ENCODE measurements at places on chromosomes 5 and 9.

DNA sequence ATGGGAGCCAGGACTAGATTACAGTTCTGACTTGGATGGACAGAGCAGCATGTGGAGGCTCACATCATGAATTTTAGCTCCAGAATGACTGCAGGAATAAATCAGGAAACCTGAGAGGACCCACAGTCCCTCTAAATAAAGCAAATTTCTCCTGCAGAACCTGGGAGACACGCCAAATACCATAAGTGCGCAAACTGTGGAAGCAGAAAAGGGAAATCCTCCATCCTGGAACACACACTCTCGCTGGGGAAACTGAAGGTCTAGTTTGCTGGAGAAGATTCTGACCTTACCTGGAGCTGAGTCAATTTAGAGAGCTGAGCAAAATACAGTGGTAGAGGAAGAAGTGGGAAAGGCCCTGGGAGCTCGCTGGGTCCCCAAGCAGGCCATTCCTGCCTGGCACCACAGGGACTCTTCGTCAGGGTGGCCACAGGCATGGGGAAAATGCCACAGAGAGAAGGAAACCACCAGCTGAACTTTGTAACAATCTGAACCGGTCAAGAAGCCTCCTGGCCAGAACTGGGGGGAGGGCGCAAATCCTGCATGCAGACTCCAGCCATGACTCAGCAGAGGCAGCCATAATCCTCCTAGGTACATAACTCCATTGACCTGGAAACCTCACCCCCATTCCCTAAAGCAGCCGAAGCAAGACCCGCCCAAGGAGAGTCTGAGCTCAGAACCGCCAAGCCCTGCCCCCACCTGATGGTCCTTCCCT lies 390.9 kb downstream of the LRRC70 start:
- no peak for DNase-seq

- no peak for DNase-seq
These were observed 370.8 kb downstream of the GADD45G start for GRCh38 chr9:89975630-89976029.

DNA sequence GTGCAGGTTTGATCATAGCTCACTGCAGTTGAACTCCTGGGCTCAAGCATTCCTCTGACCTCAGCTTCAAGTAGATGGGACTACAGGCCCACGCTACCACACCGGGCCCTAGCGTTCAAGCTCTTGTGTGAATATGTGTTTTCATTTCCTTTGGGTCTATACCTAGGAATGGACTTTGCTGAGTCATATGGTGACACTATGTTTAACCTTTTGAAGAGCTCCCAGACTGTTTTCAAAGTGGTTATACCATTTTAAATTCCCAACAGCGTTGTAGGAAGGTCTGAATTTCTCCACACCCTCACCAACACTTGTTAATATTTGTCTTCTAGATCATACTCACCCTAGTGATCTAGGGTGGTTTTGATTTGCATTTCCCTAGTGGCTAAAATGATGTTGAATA lies 33.5 kb downstream of the FAF2 start:
- DNase-seq: no peak

GRCh38 chr9:92438900-92439526 lies 14.7 kb upstream of the OMD start:
- DNase-seq: no peak

GRCh38 chr5:99955006-99955405 lies 580.2 kb upstream of the FAM174A start:
- DNase-seq: no peak

DNA sequence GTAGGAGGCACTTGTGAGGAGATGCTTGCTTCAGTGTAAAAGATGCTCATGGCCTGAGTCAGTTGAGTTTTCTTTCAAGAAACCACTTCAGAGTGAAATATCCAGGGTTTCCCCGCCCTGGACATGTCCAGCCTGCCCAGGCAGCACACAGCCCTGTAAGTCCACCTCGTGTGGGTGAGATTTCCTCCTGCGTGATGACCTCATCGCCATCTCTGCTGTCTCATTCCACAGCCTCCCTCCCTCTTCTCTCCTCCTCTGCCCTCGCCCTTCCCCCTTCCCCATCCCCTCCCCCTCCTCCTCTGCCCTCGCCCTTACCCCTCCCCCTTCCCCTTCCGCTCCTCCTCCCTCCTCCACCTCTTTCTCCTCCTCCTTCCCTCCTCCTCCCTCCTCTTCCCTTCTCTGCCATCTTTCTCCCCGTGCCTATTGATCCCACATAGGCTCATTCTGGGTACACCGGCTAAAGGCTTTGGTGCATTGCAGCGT lies 34.0 kb upstream of the NCS1 start:
- DNase-seq: peak; percentile 38

GRCh38 chr9:114827641-114828302 lies 21.9 kb upstream of the TNFSF15 start:
- no peak for DNase-seq

- DNase-seq: no peak
These were observed 99.3 kb downstream of the SLIT3 start for GRCh38 chr5:169201597-169201996.

DNA sequence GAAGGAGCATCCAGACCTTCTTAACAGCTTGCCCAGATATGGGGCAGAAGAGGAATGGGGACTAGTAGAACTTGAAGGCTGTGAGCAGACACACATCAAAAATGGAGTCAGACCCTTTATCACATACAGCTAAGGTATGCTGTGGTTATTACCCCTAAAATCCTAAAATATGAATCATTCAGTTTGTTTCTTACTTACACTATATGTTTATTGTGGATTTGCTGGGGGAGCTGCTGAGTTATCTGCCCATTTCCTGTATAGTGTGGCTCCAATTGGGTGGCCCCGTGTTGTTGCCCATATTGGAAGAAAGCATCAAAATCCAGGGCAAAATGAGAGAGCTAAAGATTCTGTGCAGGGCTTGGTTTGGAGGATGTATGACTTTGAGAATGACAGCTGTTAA lies 56.9 kb downstream of the AP3S1 start:
- DNase-seq: no peak

GRCh38 chr9:80134487-80134886 lies 562.7 kb downstream of the TLE4 start:
- no peak for DNase-seq

DNA sequence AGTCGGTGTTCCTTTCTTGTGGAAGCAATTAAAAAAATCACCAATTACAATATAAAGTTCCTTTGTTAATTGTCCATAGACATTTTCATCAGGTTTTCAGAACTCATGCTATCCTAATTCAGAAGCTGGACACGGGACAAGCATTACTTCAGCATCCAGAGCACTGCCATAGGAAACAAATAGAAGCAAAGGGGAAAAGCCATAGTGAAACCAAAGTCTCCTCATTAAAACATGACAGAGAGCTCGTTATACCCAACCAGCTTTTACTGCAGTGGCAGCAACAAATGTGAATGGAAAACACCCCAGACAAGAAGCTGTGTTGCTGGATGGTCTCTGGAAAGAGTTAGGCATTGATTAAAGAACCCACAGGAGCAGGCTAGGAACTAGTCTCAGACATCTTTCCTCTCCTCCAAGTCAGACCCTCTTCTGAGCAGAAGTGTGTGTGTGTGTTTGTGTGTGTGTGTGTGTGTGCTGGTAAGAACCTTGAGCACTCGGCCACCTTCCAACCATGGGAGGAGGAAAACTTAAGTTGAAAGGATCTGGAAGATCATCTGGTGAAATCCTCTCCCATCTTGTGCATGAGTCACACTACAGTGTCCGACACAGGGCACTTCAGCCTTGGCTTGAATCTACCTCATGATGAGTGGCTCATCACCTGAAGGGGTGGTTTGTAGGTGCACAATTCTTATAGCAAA lies 162.6 kb upstream of the ADAMTS16 start:
- DNase-seq: no peak

GRCh38 chr5:65981548-65981947 lies 55.2 kb downstream of the ERBIN start:
- no peak for DNase-seq

DNA sequence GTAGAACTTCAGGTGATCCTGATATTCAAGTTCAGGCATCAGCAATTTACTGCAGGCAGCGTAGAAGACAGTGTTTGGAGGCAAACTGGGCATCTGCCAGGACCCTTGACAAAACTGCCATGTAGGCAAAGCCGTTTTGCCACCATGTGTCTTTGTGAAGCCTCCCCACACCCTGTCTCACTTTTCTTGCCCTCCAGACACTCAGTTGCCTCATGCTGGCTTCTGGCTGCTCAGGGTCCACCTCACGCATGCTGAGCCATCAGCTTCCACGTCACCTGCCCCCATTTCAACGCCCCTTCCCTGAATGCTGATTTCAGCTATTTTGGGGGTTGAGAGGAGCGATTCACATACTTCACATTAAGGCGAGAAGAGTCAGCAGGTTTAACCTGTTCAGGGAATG lies 165.2 kb upstream of the KLF9 start:
- DNase-seq: no peak

- no peak for DNase-seq
These were observed 217.0 kb downstream of the AP3B1 start for GRCh38 chr5:78077369-78078068.

DNA sequence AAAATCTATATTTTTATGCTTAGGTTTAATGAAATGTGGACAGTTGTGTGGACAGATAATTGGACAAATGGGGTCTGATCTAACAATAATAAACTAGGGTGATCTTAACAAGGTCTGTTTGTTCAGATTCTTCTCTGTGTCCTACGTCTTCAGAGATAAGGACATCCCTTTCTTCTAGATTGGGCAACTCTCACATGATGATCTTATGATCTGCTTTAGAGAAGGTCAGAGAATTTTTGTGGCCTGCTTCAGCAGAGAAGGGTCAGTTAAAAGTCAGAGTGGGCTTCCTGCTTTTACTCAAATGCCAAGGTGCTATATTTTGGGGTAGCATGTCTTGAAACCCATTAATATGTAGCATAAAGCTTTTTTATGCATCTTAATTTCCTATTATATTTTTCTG lies 63.8 kb upstream of the RGMB start:
- DNase-seq: no peak

DNA sequence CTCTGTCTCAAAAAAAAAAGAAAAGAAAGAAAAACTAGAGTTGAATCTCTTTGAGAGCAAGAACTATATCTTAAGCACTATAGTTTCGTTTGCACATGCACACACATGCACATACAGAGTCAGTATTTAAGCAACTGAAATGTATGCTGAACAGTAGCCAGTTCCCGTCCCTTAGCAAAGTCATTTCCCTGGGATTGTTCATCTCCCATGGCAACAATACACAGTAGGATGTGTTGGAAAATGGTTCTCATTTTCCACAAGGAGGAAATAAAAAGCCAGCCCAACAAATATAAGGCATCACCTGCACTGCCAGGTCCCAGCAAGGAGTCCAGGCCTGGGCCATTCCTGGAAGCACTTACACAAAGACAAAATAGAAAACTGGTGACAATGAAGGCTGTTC lies 4.2 kb upstream of the ZNF346 start:
- no peak for DNase-seq

DNA sequence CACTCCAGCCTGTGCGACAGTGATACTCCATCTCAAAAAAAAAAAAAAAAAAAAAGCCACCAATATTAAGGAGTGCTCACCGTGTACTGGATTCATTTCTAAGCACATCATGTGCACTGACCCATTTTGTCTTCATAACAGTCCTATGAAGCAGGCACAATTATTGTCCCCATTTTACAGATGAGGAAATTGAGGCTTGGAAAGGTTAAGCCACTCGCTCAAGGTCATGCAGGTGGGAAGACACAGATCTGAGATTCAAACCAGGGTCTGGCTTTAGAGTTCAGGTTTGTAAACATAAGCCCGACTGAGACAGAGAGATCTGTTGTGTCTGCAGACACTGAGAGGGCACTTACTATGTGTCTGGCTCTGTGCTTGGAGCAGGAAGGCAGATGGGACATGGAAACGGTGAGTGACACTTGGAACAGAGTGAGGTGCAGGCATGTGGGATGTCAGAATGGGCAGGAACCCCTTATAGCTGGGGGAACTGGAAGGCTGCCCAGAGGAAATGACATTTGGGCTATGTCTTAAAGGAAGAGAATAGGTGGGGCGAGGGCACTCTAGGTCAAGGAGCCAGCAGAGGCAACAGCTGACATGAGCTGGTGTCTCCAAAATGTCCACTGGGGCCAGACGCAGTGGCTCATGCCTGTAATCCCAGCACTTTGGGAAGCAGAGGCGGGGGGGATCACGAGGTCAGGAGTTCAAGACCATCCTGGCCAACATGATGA lies 69.9 kb downstream of the STK10 start:
- DNase-seq: no peak

DNA sequence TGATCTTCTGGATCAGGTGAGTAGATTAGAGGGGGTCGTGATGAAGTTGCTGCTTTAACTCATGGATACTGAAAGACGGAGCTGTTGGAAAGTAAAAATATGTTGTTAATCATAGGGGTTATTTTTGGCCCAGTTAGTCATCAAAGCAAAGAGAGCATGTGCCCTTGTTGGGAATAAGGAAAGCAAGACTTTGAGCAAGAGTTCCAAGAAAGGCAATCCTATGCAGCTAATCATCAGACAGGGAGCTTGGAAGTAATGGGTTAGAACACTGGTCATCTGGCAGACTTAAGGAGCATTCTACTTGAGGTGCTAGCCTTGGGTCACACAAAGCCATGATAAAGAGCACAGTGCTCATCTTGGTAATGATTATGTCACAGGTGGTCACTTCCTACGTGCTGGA lies 18.3 kb downstream of the ASPN start:
- no peak for DNase-seq
